ENCODE measurements at places on chromosomes 5 and 9. TPM values are rescaled to one million over a fixed set of nuclear protein-coding genes. Genes with fewer than 3 reads are reported as not detected.

The C5orf46 gene
- total RNA-seq: 0.21 TPM

The GPRIN1 gene
- total RNA-seq: 6.0 TPM

The GEMIN5 gene
- total RNA-seq: 21.5 TPM

The TNIP1 gene
- 87.9 TPM for total RNA-seq

The SLC6A19 gene
- not detected for total RNA-seq

The TRIM7 gene
- 15.5 TPM for total RNA-seq

The TSSK1B gene
- not detected for total RNA-seq

The FOXD4 gene
- total RNA-seq: 0.13 TPM

The LCN1 gene
- total RNA-seq: not detected

Data from pulmonary artery endothelial cell (primary cell).